SK-MEL-5 (cell line): ENCODE measurements at places on chromosomes 1 and 21.

- no peak for DNase-seq
Measured at GRCh38 chr1:12183095-12183794, 16.5 kb downstream of the TNFRSF1B start.

DNA sequence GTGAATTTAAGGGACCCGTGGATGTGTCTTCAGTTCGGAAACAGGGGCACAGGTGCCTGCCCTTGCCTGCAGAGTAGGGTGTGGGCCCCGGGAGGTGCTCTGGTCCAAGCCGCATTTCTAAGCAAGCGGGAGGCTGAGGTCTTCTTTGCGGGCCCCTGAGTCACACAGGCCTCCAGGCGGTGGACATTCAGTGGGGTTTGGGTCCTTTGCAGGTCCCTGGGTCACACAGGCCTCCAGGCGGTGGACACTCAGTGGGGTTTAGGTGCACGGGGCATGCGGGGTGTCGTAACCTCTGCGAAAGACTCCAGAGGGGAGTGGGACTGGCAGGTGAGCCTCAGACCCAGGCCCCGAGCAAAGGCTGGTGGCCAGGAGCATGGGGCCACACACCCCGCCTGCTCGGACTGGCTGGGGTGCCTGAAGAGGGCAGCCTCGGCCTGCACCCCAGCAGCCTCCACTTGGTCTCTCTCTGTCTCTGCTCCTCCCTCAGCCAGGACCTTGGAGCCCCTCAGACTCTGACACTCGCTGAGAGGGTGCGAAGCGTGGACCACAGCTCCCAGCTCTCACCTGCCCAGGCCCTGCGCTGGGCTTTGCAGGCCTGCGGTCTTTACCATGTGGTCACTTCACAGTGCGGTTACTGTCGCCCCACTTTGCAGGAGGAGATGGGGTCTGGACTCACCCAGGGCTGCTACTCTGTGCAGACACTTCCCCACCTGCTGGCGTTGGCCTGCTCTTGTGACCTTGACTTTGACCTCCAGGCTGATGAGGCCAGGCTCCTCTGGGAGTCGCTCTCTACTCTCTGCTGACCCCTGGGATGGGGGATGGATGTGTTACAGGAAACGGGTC, 6.0 kb upstream of the AGPAT3 start:
- DNase-seq: no peak

- no peak for DNase-seq
Measured at GRCh38 chr1:60864722-60865121, 217.6 kb upstream of the NFIA start.

- no peak for DNase-seq
Measured at GRCh38 chr1:156668801-156669637, 8.2 kb downstream of the NES start.

- peak; percentile 15 for DNase-seq
Measured at GRCh38 chr1:24955161-24955560, 25.1 kb upstream of the RUNX3 start.
